ENCODE measurements at places on chromosomes 2 and 18.
A peak's percentile ranks its signal among the peaks of the same experiment; 100 is the strongest.

DNA sequence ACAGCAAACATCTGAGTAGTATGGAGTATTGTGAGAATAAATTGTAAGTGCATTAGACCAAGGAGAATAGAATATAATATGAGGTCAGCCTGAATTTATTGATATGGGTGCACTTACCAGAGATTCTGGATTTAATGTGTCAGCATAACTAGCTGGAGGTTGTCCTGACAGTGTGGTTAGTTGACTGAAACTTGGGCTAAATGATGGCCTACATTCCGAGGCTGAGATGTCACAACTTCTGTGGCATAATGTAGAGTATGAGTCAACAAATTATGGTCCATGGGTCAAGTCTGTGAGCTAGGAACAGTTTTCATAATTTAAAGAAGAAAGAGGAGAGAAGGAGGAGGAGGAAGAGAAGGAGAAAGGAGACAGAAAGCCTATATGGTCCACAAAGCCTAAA, 127.6 kb downstream of the QPCT start:
- no peak for DNase-seq

DNA sequence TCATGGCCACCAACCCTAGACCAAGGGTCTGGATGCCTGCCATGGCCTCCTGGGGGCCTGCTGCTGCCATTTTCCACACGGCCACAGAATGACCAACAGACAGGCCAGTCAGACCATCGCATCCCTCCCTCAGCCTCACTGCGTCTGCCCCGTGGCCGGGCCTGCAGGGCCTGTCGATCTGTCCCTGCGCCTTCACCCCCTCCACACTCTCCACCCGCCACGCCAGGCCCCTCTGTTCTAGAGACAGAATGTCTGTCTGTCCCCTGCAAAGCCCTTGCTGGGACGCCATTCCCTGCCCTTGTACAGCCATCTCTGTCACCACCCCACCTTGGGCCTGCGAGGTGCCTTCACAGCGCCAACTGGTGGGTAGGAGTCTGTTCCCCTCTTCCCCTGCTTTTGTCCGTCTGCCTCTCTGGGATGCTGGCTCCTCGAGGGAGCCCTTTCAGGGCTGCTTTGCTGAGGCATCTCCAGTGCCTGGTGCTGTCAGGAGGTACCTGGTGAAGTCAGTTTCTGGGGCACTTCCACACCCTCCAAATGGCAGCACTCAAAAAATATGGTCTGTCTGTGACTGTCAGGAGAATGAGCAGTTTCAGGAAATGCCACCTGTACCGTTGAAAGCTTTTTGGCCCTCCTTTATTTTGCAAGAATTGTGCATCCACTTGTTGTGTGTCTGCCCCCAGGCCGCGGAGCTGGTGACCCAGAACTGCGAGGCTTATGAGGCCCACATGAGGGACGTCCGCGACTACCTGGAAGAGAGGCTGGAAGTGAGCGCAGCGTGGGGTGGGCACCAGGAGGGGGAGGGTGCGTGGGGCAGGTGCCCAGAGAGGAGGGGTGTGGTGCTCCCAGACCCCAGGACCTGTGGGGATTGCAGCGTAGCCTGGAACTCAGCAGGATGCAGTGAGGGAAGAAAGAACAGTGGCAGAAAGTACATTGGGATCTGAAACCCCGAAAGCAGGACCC, 6.7 kb upstream of the ESPNL start:
- DNase-seq, result peak; percentile 52

DNA sequence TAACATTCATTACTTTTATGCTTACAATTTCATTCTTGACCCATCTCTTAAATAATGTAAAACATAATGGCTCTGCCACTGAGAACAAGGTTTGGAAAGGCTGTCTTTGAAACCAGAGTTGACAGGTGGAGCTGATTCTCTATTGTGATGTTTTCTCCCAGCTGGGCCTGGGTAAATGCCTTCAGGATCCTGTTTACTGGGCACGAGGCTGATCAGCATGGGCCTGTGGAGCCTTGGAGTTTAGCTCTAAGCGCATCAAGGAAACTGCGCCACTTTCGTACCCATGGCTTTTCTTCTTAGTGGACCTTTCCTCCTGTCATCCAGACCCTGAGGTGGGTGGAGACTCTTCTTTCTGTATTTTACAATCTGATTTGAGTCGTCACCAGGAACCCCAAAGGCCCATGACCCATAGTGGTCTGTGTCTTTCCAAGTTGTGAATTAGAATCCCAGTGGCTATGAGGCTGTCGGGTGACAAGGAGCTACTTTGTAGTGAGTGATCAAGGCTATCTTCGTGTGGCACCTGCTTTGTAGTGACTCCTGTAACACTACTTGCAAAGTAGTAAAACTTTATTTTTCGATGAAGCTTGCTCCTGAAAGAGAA, 123.1 kb downstream of the LPIN1 start:
- no peak for DNase-seq

DNA sequence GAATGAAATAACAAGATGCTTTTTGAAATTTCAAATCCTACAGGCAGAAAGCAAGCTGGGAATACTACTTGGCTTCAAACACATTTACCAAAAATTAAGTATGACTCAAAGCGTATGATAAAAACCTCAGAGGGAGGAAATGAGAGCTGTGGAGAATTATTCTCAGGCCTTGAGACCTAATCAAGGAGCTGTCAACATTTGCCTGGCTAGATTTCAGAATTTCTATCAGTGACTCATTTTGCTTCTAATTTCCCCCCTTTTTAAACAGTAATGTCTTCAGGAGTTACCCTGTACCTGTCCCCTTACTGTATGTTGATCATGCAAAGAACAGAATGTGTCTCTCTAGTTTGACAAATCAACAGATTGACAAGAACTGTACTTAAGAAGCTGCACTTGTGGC, 1324.5 kb upstream of the DDX18 start:
- no peak for DNase-seq

DNA sequence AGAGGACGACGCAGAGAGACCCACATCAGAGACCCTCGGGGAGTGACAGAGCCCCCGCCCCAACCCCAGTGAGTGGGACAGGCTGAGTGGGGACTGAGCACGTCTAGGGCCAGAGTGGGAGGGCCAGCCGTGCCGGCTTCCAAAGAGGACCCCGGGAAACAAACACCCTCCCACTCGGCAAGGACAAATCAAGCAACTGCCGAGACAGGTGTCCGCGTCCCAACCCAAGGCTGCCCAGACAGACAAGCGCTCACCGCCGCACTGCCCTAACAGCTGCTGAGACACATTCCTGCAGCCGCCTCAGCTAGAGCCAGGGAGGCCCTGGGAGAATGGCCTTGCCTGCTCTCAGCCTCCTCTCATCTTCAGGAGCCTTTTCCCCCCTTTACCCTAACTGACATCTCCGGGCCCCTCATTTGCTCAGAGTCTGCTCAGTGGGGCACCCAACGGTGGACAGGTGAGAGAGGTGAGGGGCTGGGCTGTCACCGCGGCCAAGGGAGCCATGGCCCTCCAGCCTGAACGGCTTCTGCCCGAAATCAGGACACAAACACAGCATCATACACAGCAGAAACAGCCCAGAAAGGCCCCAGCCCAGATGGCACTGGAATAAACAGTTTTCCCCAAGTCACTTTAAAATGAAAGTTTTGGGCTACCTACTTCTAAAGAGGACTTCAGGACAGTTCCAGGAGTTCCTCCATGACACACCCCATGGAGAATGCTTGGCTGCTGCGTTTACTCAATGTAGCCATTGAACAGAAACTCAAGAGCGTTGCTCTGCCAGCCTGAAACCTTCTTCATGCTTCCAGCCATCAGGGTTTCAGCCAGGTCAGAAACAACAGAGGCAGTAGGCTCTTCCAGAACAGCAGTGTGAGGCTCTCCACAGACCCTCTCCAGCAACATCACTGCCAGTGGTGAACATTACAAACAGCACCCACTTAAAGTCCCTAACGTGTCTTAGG, 23.6 kb downstream of the SLC66A2 start:
- DNase-seq, result peak; percentile 32

GRCh38 chr2:33681364-33681757, 82.3 kb upstream of the FAM98A start:
- no peak for DNase-seq
